Stimulated activated CD4-positive, alpha-beta T cell treated with anti-CD3 and anti-CD28 coated beads, Interleukin-12 subunit alpha, Interleukin-12 subunit beta, amount 100 ng/mL, for 48 hours (primary cell): ENCODE measurements at places on chromosomes 4 and X.
A peak's percentile ranks its signal among the peaks of the same experiment; 100 is the strongest.

GRCh38 chr4:932713-933070 lies 432 bp downstream of the TMEM175 start:
- DNase-seq = no peak

DNA sequence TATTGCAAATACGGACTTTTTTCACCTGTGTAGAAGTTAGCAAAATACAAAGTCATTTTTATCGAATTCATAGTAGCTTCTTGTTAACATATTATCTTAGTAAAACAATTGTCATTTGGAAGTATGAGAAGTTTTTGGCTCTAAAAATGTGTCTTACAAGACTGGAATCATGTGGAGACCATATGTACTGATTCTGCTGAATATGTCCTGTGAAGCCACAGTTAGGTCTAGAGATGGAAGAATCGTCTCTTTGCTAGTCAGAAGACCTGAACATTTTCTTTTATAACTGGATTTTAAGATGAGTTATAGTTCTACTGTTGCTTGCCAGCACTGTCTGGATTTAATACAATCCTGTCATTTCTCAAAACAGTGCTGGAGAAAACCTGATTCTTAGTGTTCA lies 29.0 kb downstream of the TMEM165 start:
- no peak for DNase-seq

DNA sequence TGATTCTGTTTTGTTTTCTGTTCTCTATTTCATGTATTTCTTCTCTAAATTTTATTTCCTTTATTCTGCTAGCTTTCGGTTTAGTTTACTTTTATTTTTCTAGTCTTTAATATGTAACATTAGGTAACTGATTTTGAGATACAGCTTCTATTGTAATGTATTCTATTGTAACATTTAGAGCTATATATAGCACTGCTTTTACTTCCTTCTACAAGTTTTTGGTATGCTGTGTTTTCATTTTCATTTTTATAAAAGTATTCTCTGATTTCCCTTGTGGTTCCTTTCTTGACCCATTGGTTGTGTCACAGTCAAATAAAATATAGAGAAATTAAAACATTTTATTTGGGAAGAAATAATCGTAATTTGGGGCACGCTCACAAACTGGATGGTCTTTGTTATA lies 13.9 kb upstream of the CT47A1 start:
- no peak for DNase-seq

GRCh38 chrX:41055740-41056139 lies 29.5 kb upstream of the USP9X start:
- DNase-seq = no peak

DNA sequence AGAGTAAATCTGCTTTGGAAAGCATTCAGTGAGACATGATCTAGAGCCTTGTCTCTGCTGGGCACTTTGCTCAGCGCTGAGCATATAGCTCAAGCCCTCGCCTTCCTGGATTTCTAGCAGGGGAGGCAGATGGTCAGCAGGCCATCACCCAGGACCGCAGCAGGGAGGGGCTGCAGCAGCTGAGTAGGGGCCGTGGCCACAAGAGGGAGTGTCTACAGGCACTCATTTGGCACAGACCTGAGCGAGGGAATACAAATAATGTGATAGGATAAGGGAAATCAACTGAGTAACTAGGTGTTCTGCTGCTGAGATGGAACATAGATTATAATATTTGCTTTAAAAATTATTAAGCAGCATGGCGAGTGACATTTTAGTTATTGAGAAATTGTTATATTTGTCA lies 30.2 kb downstream of the OFD1 start:
- DNase-seq = no peak

DNA sequence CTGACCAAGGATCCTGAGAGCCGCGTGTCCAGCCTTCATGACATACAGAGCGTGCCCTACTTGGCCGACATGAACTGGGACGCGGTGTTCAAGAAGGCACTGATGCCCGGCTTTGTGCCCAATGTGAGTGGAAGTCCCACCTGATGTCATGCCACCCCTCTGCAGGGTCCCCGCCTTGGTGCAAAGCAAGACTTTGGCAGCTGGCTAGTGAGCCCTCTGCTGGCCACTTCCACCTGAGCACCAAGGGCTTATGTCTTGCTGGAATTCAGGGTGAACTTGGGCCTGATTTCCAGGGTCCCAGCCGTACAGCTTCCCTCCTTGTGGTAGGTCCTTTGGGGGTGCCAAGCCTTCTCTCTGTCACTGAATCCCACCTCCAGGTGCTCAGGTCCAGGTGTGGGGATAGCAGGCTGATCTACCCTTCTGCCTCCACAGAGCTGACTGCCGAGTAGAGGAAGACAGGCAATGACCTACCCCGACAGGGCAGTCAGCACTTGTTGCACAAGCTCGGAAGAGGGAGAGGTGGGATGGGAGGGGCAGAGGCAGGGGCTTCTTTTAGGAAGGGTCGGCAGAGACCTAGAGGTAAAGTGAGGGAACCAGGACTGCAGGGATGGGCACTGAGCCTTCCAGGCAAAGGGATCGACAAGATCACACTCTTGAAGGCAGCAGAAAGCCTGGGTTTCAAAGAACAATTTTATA lies 248.1 kb downstream of the EVC2 start:
- DNase-seq = no peak

- DNase-seq = no peak
Observed at GRCh38 chr4:15027921-15028435, 25.7 kb downstream of the CPEB2 start.

GRCh38 chr4:140149846-140150635 lies 3.9 kb downstream of the MAML3 start:
- no peak for DNase-seq

DNA sequence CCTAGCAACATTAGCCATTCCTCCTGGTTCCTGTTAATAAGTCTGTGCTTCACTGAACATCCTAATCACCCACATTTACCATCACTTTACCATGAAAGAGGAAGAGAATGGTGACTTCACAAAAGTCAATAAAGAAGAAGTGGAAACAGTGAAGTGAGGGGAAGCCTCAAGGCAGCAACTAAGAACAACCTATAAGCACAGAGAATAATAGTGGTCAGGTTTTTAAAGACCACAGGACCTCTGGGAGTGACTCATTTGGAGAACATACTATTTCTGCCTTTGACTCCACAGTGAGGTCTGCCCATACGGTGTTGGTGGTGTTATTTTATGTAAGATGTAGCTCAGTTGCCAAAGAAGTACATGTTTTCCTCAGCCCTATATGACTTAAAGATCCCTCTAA lies 86.0 kb upstream of the TET2 start:
- peak; percentile 22 for DNase-seq

GRCh38 chr4:165711436-165711835 lies 161.6 kb upstream of the TLL1 start:
- DNase-seq = no peak

DNA sequence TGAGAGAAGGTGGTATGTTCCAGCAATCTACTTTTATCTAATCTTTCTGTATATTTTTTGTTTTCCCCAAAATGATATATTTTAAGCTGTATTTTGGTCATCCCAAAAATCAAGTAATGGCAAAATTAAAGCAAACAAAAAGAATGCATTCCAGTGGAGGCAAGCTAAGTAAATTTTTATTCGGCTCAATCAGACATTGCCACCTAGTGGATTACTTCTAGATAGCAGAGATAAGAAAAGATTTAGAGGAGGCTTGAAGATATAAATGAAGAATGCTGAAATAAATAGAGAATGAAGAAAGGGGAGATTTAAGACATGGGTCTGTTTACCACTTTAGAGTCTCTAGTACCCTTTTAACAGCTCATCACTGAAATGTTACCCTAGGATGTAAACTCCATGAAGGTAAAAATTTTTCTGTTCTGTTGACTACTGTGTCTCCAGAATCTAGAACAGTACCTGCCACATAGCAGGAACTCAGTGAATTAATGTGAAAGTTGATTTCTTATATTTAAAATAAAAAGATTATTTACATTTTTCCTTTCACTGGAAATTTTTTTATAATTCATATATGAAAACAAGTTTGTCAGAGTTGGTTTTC lies 110.9 kb upstream of the ANK2 start:
- no peak for DNase-seq

DNA sequence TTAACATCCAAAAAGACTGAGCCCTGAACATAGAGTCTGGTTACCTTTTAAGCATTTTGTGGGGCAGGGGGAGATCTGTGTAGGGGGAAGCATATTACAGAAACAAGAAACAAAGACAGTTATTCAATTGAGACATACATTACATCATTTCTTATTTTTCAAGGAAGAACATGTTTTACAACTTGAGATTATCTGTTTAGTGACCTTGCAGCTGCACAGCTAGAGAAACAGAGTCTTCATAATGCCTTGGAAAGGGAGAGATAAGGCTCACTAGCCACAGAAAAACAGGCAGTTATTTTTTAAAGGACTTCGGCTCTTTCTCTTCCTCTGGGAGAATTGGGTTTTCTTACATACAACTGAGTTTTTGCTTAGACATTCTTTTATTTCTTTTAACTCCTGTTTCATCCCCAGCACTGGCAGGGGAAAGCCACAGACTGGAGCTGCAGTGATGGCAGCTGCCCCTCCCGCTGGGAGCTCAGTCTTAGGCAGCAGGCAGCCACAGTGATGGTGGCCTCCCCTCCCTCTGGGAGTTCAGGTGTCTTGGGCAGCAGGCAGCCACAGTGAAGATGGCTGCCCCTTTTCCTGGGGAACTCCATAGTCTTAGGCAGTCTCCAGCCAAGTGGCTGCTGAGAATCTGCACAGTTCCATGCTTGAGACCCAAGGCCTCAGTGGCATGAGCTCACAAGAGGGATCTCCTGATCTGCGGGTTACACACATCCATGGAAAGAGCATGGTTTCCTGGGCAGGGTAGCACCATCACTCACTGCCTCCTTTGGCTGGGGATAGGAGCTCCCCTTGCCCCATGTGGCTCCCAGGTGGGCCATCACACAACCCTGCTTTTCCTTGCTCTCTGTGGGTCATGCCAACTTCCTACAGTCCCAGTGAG lies 19.4 kb upstream of the TMPRSS11F start:
- DNase-seq = no peak

- DNase-seq = no peak
Observed at GRCh38 chrX:31931225-31931624, 859.4 kb upstream of the FTHL17 start.

DNA sequence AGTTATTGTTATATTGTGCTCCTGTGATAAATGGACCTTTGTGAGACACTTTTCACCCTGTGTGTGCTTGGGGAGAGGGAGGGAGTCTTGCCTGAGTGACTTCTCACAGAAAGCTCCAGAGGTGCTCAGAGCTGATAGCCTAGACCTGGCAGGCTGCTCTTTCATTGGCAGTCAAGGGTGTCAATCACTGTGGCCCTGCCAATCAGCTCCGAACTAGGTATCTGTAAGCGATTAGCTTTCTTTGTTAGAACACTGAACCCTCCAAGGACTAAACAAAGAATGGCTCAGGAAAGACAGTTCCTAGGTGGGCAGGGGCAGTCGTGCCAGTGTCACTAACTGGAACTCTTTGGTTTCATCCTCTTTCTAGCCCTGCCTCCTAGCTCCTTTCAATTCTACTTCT lies 2.7 kb upstream of the NALF2 start:
- no peak for DNase-seq

- no peak for DNase-seq
Observed at GRCh38 chr4:87553182-87553581, 24.0 kb upstream of the SPARCL1 start.

DNA sequence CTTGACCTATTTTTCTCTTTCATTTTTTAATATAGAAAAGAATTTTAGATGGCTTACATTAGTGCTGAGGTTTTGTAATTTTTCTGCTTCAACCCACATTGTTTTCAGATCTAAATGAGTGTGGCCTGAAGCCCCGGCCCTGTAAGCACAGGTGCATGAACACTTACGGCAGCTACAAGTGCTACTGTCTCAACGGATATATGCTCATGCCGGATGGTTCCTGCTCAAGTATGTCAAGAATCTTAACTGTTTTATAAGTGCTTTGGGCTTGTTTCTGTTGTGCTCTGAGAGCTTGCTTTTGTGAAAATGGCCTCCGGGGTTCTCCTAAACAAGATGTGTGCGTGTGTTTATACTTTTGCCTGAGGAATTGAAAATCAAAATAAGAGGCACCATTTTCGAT lies 41.6 kb downstream of the NPNT start:
- no peak for DNase-seq

- no peak for DNase-seq
Observed at GRCh38 chr4:51931461-51931860, 88.5 kb downstream of the DCUN1D4 start.

DNA sequence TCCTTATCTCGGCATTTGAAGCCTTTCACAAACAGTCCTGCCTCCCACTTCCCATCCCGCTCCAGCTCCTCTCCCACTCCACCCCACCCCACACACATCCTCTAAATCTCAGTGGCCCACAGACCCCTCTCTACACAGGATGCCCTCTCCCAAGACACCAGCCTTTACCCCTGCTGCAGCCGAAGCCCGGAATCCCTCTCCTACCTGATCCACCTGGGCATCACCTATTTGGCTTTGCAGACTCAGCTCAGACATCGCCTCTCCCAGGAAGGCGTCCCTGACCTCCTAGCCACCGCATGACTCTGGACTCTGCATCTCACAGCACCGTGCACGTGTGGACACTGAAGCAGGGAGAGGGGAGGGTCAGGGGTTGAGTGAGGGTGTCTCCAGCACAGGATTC lies 11.5 kb downstream of the PPP2R2C start:
- no peak for DNase-seq

DNA sequence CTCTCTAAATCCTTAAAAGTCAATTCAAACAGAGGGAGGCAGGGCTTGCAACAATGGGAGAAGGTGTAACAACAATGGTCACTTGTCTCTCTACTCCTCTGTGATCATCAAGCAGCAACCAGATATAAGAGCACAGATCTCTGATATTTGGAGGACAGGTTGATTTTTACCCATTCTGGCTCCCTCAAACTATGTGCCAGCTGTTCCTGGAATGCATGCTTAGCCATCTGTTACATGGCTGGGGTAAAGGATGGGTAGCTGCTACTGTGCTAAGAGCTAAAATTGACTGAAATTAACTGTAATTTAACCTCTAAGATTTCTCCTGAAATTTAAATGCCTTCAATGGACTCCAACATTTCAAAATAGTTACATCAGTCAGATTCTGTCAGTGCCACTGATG lies 1459.9 kb downstream of the PCDH7 start:
- DNase-seq = no peak
